ENCODE measurements at places on chromosomes 1 and 21.

GRCh38 chr1:94797291-94797690, 22.9 kb upstream of the SLC44A3 start:
- DNase-seq = no peak

GRCh38 chr1:29569971-29570634, 333.8 kb downstream of the PTPRU start:
- no peak for DNase-seq

DNA sequence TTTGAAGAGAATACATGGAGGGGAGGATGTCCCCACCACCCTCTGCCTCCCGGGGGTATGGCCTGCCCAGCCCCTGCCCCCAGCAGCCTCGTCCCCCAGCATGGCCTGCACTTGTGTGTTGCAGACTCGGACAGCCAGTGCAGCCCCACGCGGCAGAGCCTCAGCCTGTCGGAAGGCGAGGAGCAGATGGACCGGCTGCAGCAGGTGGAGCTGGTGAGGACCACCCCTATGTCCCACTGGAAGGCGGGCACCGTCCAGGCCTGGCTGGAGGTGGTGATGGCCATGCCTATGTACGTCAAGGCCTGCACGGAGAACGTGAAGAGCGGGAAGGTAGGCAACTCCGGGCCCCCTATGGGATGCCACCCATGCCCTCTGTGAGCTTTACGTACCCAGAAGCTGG, 59.5 kb upstream of the TMEM51 start:
- no peak for DNase-seq

GRCh38 chr1:7574121-7575040, 196.7 kb upstream of the VAMP3 start:
- DNase-seq = no peak

- DNase-seq = no peak
Observed at GRCh38 chr1:205491794-205492193, 12.7 kb upstream of the CDK18 start.

DNA sequence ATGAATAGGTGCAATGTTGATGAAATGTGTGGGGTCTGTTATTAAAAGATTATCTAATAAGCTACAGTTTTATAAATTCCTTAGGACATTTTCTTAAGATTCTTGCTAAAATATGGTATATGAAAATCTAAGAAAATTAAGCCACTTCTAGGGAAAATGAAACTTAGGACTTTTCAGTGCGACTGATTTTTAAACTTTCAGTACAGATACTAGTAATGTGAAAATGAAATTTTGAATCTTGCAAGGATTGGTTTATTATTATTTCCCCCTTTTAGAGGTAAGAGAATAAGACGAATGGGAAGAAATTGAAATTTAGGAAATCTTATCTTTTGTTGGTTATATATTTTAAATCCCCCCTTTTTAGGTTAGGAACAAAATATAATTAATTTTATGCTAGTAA, 16.4 kb downstream of the CAPZA1 start:
- DNase-seq = no peak

DNA sequence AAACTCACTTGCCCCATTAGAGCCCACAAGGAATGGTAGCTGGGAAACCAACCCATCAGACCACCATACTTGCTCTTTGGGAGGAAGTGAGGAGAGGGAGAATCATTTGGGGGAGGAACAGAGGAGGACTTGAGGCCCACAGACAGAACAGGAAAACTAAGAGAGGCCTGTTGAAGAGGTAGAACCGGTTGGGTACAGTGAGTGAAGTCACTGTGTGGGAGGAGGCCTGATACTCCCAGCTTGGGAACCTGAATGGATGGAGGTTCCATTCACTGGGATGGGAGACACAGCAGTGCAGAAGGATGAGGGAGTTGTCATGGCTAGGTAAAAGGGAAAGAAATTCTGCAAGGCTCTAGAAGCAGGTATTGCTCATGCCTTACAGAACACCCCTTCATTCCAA, 63.4 kb upstream of the PSEN2 start:
- DNase-seq = no peak

DNA sequence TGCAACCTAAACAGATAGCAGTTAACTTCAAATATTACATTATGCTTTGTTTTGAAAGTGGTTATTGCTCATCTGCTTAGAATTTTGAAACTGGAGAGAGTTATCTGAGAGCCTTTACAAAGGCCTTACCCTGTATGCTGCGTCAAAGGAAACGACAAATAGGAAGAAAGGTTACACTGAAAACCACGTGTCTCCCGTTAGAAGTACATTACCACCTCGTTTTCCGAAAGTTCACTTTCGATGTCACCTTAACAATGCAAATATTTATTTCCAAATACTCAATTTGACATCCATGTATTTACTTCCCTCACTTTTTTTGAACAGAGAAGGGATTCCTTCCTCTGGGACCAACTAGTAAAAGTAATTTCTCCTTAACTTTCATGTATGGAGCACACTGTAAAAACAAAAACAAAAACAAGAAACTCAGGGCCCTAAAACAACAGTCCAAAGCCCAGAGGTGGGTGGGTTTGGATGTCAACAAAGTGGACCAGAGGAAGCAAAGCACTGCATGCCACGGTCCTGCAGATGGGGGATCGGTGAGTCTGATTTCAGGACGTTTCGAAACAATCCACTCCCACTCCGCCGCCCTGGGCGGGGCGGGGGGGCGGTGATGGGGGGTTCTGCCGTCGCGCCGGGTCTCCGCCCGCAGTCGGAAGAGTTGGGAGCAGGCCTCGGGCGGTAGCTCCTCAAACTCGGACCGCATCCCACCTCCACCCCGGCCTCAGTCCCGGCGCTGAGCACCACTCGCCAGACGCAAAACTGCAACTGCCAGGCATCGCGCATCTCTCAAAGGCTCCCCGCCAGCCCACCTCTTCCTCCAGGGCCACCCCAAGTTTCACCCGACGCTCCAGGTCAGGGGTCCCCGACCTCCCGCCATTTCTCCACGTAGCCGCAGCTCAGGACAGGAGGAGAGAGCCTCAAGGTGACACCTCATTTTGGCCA, 841 bp downstream of the ADSS2 start:
- DNase-seq = peak; percentile 9

- DNase-seq = no peak
Observed at GRCh38 chr1:240031414-240031813, 60.3 kb upstream of the FMN2 start.

GRCh38 chr1:51421964-51422363, 91.6 kb upstream of the TTC39A start:
- DNase-seq = no peak

DNA sequence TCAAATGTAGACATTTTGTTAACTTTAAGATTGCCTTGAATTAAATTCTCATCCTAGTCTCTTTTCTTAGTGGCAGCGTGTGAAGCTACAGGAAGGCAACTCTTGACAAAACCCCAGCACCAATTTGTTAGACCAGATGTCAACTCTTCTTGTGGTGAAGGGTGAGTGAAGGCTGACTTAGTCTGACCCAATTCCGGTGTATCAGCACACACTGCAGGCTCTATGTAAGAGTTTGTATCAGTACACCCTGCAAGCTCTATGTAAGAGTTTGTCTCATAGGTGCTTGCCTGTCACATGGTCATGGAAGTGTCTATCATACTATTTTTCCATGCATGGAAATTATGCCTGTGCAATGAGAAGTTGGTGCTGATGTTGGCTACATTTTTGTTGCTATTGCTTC, 16.8 kb downstream of the CR2 start:
- no peak for DNase-seq

DNA sequence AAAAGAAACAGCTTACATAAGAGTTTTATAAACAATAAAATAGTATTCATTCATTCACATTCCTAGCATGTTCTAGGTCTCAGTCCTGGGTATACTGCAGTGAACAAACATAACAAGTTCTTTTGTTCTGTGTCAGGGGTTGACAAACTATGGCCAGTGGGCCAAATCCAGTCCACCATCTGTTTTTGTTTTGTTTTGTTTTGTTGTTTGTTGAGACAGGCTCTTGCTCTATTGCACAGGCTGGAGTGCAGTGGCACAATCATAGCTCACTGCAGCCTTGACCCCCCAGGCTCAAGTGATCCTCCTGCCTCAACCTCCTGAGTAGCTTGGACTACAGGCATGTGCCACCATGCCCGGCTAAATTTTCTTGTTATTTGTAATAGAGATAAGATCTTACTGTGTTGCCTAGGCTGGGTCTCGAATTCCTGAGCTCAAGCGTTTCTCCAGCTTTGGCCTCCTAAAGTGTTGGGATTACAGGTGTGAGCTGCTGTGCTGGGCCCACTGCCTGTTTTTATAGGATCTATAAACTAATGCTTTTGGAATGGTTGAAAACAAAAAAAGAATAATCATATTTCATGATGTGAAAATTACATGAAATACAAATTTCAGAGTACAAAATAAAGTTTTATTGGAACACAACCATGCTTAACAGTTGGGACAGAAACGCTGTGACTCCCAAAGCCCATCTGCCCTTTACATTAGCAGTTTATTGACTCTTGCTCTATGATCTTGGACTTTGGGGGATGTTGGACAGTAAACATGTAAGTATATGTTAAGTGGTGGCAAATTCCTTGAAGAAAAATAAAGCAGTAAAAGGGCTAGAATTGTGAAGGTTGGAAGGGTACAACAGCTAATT, 17.9 kb downstream of the CAPZA1 start:
- DNase-seq = no peak

GRCh38 chr1:230112131-230112701, 45.2 kb downstream of the GALNT2 start:
- DNase-seq = no peak

- no peak for DNase-seq
Observed at GRCh38 chr21:35882791-35883240, 177.5 kb downstream of the SETD4 start.

DNA sequence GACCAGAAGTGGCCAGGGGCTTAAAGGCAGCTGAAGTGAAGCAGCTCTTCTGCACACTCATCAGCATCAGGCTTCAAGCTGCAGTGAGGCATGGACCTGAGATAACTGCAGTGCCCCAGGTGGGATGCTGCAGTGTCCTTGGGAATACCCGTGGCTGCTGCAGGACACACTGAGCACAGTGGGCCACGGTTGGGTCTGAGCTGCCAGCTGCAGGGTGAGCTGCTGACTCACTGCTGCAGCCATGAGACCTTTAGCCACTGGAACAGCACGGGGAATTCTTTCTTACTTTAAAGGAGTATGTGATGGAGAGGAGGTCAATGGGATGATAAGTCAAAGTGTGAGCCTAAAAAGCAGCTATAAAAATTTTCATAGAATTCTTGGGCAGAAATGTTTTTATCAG, 102.1 kb downstream of the XCL2 start:
- DNase-seq = no peak

Measured in stimulated activated CD8-positive, alpha-beta memory T cell treated with anti-CD3 and anti-CD28 coated beads, Interleukin-7, amount 100 ng/mL, for 1 hour (primary cell).